ENCODE measurements at places on chromosomes 5 and 9.
A peak's percentile ranks its signal among the peaks of the same experiment; 100 is the strongest.

DNA sequence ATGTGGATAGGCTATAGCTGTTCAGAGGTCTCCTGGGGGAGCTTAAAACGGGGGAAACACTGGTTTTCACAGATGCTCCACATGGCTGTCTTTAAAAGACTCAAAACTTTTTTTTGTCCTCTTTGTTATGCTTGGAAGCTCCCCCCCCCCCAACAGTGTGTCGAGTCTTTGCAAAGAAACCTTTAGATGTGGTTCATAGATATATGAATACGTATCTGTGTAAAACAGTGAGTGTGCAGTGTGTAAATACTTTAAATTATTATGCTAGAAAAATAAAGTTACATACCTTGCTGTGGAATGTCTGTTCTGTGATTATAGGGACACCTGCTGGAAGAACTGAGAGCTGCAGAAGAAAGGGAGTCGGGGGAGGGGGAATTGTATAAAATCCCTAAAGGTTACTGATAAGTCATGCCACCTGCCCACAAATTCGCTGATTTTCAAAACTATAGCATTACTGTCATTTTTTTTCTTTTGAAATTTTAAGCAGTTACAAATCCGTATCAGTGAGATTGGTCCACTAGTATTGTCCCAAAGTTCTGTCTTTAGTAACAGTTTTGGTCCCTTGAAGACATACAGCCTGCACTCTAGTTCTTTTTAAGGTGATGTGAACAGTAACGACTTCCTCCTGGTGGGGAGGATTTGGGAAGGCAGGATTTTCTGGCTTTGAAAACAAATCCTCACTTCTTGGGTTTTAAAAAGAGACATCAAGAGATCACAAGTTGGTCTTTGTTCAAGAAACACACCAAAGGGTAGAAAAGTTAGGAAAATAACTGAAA, 22.9 kb downstream of the RGMB start:
- DNase-seq = no peak

- no peak for DNase-seq
These were observed 223.2 kb downstream of the TLR4 start for GRCh38 chr9:117927354-117927753.

DNA sequence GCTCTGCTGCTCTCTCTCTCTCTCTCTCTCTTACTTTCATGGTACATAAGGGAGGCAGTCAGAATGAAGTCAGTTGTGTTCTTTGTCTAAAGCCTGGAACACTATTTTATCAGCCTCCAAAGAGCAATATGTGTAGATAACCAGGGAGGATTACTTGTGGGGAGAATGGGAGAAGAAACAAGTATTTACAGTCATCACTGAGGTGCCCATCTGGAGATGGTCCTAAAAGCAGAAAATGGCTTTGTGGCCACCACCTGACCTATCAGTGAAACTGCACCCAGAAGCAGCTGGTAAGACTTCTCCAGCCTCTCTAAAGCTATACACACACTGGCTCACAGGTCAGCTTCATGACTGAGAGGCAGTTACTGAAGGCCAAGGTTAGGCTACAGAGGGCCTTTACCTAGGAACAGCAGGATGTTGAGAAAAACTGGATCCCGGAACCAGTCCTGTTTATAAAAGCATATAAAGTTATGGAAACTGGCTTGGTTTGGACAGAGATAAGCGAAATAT, 75.1 kb downstream of the MRPS27 start:
- no peak for DNase-seq

DNA sequence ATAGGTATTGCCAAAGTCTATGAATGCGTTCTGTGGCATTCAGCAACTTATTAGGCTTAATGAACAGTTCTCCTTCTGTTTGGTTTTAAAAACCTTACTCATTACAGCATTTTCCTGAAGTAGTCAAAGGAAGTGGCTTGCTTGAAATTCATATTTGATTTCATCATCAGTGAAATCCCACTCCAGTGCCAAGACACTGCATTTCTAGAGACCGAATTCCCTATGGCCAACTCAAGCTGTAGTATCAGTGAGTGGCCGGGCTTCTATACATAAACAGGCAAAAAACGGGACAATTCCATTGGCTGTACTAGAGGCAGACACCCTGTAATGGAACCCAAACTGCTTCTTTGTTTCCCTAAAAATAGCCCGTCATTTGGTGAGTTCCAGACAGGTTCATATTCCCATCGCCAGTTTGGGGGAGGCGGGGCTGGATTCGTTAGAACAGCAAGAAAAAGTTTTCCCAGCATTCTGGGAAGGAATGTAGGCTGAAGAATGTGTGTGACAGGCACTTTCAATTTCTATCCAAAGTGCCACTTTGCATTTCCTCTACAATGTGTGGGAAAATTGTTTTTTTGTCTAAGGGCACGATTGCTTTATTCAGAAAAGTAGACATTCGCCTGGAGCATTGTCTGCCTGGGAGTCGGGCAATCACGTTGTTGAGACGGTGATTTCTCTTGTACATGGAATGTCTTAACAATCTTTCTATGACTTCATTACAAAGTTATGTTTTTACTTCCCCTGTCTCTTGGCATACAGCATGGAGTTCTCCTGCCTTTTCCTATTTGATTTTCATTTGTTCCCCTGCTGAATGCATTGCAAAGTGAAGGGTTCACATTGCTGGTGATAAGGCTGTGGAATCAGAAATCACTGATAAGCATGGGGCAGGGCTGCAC, 141.8 kb upstream of the MAST4 start:
- no peak for DNase-seq

DNA sequence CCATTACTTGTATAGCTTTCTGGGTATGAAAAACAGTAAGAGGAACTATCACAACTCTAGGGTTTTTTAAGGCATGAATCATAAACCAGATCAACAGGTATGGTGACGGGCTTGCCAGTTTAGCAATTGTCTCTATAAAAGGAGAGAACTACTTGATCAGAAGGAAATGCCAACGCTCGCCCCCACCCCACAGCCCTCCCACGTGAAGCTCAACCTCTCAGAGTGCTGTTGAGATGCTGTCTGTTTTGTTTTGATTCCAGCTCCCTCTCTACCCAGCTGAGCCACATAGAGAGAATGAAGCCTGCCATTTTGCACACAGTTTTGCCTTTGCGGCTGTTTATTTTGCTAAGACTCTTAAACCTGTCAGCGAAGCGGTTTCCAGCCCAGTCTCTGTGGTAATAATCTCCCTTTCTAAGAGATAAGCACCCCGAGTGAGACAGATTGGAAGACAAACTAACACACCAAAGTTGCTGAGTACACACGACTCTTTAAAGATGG, 257.9 kb upstream of the ANKRD55 start:
- DNase-seq = no peak

DNA sequence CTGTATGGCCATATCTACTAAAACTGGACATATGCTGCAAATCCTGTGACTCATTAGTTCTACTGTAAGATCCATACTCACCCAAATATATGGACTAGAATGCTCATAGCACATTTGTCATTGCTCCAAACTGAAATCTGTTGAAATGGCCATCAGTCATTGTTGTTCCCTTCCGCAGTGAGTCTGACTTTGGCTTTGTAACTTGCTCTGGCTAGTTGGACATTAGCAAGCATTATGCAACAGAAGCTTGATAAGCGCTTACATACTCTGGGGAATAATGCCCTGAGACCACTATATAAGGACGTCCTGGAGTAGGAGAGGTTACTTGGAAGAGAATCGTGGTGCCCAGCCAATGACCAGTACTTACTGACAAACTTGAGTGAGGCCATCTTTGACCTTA, 9.0 kb downstream of the KIAA1958 start:
- DNase-seq = no peak

DNA sequence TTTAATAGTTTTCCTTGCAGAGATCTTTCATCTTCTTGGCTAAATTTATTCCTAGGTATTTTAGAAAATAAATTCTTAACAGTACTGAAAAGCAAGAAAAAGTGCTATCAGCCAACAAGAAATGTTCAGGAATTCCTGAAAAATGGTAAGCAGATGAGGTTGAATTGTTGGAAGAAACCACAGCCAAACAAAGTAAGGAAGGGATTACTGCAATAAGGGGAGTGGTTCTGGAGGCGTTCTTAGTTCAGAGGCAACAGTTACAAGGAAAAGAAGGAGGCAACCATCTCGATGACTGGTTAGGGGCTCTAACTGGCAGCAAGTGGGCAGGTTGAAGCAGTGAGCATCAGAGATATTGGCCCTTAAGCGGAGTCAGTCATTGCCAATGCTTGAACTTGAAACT, 12.8 kb upstream of the OR13J1 start:
- DNase-seq = no peak

DNA sequence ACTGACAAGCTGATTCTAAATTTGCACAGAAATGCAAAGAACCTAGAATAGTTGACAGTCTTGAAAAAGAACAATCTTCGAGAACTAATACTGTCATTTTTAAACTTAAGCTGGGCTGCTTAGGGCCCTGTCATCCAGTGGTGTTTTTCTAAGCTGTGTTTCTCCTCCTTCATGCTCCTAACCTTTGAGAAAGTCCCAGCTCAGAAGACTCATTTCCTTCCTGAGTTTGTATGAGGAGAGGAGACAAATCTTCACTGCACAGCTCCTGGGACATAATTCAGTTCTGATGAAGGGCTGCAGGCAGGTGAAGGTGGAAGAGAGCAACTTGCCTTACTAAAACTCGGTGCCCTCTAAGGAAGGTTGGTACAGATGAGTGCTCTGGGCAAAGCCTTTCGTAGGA, 109.5 kb upstream of the ANKRD55 start:
- no peak for DNase-seq

DNA sequence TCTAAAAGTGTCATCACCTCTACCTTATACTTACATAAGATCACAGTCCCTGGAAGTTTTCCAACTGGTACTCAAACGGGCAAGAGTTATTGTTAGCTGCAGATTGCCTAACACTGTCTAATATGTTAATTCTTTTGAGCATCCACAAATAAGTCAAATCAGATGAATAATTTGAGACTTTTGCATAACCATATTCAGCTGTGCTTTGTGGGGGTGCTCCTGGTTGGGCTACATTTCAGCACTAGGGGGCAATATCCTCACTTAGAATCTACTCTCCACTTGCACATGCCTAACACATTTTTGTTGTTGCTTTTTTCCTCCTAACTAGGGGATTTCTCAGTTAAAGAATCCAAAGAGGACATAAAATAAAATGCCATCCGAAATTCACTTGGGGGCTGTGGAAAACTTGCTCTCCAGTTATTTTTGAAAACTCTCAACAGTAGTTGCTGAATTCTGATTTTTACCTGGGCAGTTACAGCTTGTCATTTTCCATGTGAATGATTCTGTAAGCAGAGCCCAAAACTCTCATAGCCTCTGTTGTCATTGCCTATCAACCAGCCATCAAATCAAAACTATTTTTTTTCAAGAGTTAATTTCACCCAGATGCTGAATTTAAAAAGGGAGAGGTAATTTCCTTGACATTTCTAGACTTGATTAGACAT, 71.5 kb downstream of the TRIM36 start:
- DNase-seq = peak; percentile 65

DNA sequence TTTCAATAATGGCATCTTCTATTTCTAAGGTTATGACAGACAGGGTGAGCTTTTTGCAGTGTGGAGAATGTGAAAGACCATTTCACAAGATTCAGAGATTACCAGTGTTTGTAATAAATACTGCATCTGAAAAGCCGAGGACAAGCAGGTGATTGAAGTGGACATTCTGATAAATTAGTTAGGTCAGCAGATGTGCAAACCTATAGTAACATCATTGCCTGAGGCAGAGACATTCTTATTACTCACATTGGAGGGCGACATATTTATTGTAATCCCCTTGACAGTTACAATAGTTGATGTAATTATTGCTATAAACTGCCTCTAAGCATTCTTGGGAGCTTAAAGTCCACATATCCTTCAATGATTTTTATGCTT, 3.3 kb downstream of the RASGRF2 start:
- DNase-seq = no peak

DNA sequence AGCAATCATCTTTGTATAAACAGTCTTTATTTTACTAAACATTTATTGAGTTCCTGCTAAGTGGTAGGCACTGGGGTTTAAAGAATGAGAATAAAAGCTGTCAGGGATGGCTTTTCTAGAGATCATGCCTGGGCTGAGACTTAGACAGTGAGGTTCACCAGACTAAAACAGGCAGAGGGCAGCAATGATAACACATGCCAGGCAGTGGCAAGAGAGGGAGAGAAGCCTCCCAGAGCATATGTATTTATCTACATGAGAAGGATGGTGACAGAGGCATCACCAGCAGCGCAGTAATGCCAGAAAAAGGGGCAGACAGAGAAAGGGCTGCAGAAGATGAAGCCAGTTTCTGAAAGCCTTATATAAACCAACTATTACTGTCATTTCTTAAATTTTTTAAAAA, 121.0 kb upstream of the CCDC180 start:
- DNase-seq = no peak

DNA sequence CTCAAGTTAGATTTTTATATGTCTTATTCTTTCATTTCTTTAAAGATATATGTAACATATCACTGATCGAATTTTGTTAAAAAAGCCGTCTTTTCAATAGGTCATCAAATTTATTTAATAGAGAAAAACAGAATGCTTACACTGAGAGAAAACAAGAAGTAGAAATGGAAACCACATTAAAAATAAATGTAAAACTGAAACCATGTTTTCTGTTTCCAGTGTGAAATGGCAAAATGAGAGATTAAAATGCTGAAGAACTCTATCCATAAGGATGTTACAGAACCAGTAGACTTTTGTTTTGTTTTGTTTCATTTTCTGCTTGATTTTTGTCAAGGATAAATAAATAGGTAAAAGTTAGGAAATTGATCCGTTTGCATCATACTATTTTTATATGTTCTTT, 210.1 kb downstream of the PRDM9 start:
- DNase-seq = no peak

DNA sequence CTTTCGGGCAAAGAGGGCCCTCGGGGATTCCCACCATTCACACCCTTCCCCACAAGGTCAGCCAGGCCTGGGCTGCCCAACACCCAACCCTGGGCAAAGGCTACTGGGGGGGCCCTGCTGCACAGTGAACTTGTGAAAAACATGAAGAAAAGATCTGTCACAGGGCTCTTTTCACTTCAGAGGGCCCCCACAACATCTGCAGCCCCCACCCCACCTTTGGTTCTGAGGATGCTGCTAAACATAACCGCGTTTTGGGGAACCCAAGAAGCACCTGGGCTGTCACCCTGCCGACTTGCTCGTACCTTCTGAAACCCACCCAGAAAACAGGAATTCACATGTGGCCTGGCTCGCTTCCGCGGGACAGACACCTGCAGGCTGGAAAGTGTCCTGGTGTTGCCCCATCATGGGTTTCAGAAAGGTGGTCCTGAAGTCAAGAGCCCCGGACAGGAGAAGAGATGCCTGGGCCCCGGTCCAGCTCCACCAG, 29.3 kb downstream of the B4GALT1 start:
- DNase-seq = no peak

- DNase-seq = no peak
These were observed 128.1 kb upstream of the VLDLR start for GRCh38 chr9:2493529-2493928.

DNA sequence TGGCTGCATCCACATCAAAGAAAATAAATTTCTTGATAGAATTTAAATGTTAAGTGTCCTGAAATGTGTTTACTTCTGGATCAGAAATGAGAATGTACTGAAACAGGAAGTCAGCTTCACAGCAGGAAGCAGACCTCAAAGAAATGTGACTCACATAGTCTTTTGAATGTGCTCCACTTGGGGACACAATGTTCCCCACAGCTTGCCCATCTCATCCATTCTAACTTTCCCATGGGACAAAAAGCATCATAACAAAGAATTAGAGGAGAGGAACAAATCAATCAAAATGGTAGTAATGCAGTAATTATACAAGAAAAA, 85.7 kb downstream of the GRAMD2B start:
- no peak for DNase-seq
